ENCODE measurements at places on chromosomes 13 and 19.

GRCh38 chr19:33055718-33056117 is 9.0 kb downstream of the RHPN2 start:
- DNase-seq: no peak

DNA sequence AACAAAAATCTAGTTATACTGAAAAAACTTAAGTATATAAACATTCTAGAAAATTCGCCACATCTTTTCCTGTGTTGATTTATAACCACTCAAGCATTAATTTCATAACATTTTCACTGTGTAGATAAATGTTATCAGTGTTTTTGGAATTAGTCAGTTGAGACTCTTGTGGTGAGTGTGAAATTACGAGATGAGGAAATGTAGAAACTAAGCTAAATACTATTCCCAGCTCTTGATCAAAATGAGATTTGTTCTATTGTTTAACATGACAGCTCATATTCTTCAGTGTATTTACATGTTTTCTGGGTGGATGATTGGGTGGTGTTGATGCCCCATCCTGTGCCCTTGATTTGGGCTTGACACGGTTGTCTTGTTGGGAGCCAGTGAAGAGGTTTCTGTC is 406.8 kb downstream of the DACH1 start:
- no peak for DNase-seq

- no peak for DNase-seq
Measured at GRCh38 chr13:43573802-43574514, 212.8 kb downstream of the ENOX1 start.

- no peak for DNase-seq
Measured at GRCh38 chr13:62043600-62043999, 628.0 kb upstream of the PCDH20 start.

DNA sequence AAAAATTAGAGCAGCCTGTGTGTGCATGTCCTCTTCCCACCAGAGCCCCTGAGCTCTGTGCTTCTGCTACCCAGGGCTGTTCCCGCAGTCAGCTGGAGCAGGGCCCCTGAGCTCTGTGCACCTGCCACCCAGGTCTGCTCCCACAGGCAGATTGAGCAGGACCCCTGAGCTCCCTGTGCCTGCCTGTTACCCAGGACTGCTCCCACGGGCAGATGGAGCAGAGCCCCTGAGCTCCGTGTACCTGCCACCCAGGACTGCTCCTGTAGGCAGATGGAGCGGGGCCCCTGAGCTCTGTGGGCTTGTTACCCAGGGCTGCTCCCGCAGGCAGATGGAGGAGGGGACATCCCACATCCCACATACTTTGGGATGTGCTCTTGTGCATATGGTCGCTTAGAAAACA is 186.8 kb upstream of the SOX1 start:
- no peak for DNase-seq

GRCh38 chr19:39858541-39858940 is 12.4 kb upstream of the FBL start:
- no peak for DNase-seq

DNA sequence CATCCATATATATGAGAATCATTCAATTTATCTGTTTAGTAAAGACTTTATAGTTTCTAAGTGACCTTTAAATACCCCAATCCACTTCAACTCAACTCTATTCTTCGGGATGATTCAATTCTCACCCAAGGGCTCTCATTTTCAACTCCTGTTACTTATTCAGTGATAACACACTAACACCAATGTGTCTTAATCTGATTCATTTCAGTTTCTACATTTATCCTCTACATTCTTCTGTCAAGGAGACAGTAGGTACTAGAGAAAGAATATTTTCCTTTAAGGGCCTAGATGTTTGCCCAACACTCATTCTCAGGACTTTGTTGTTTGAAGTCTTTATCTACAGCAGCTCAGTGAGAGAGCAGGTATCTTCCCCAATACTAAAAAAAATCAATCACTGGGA is 7.1 kb downstream of the ARGLU1 start:
- no peak for DNase-seq

- no peak for DNase-seq
Measured at GRCh38 chr13:44189085-44189484, 184.5 kb upstream of the SERP2 start.

DNA sequence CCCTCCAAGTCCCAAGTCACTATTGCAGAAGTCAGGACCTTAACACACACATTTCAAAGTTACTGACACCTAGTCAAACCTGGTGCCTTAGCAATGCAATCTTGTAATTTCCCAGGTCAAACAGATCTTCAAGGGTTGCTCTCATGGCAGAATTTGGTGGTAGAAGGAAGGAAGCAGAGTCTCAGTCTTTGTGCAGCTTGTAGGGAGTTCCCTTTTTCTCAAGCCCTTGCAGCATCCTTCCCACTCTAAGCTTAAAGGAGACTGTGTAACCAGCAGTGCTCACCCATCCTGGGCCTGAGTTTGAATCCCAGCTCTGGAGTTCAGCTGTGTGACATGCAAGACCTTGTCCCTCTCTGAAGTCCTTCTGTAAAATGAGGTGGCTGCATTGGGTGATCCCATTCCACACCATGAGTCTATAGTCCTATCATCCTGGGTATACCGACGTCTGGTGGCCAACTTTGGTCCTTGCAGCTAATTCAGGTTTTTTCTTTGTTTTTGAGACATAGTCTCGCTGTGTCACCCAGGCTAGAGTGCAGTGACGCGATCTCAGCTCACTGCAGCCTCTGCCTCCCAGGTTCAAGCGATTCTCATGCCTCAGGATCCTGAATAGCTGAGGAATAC is 9.8 kb downstream of the SIGLEC10 start:
- DNase-seq: peak; percentile 69

- peak; percentile 27 for DNase-seq
Measured at GRCh38 chr13:113783966-113784644, 25.1 kb downstream of the TMEM255B start.

- DNase-seq: no peak
Measured at GRCh38 chr19:47433121-47433520, 13.8 kb upstream of the MEIS3 start.

DNA sequence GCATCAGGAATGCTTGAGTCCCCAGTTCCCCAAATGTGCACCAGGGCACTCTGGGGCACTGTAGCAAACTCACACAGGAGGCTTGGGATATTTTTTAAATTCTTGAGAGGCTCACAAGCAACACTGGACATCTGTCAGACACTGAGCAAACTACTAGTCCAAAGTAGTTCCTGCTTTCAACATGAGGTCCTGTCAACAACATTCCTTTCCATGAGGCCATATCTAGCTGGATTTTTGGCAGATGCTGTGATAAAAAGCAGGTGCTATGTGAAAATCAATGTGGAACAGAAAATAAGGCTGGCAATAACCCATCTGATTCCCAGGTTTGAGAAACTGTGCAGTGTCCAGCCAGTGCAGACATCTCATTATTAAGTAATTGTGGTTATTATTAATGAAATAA is 50.5 kb downstream of the STARD13 start:
- no peak for DNase-seq

DNA sequence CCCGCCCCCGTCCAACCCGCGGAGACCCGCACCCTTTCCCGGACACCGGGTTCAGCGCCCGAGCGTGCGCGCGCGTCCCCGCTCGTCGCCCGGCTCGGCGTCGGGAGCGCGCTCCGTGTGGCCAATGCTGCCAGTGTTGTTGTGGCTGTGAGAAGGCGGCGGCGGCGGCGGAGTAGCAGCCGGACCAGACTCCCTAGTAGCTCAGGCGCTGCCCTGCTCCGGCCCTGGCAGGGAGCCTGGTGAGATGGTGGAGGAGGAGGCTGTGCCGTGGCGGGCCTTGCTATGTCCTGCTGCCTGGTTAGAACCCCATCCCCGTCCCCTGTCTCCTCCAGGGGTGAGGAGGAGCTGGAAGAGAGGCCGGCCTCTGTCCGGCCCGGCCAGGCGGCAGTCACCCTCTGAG is 553.2 kb downstream of the TUBA3C start:
- no peak for DNase-seq

DNA sequence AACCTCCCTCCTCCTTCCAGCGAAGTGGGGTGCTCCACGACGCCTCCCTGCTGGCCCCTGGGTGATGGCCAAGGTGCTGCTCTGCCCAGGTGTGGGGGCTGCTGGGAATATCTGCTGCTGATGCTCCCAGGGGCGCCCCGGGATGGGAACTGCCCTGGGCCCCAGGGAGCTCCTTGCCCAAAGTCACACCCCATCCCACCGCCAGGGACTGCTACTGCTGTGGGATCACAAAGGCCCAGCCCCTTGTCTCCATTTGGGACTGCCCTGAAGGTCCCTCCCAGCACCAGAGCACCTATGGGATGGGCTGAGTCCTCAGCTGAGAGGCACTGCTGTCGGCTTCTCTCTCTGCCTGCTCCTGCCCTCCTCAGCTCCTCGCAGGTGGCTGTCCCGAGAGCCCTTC is 19.0 kb downstream of the CHST8 start:
- DNase-seq: peak; percentile 39

DNA sequence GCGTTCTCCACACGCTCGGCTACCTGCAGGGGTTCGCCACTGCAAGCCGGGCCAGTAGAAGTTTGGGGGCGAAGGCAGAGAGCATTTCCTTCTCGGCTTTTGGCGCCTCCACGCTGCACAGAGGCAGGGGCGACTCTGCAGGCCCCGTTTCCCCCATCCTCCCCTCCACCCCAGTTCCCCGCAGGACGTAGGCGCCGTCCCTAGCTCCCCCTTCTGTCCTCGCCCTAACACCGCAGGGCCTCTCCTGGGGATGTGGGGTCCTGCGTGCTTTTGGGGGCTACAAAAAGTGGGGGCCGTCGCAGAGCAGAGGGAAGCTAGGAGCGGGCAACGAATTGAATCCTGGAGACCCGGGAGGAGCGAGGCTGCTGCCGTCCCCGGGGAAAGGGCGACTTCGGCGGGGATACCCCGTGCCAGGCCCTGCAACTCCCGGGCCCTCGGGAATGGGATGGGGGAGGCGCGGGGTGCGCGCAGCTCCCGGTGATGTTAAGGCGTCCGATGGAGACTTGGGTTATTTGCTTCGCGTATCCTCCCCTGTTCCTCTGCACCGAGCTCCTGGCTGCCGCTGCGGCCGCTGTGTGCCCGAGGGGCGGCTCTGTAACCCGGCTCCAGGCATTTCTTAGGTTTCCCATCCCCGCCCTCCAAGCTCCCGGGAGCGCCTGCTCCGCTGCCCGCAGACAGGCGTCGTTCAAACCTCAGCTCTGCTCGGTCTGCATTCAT is 255.9 kb upstream of the SOX21 start:
- DNase-seq: no peak

Measured in activated effector memory CD4-positive, alpha-beta T cell treated with anti-CD3 and anti-CD28 coated beads, Interleukin-2, amount 50 U/mL, for 16 hours (primary cell).